ENCODE measurements at places on chromosomes 4 and X.

DNA sequence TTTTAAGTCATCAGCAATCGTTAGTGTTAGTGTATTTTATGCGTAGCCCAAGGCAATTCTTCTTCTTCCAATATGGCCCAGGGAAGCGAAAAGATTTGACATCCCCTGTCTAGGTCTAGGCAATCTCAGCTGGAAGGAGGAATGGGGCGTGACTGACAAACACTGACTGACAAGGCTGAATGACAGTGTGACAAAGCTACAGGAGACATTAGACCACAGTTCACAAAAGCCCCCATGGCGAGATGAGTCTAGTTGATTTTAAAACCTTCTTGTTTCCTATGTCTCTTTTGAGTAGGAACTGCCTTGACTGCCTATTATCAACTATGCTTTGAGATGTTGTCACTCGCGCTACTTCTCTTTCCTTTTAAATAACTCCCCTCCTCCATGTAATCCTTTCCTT, 42.3 kb downstream of the QRFPR start:
- DNase-seq, result no peak

GRCh38 chrX:52839137-52839536, 28.1 kb downstream of the XAGE5 start:
- no peak for DNase-seq

GRCh38 chr4:124144238-124144654, 568.3 kb downstream of the ANKRD50 start:
- DNase-seq, result no peak

DNA sequence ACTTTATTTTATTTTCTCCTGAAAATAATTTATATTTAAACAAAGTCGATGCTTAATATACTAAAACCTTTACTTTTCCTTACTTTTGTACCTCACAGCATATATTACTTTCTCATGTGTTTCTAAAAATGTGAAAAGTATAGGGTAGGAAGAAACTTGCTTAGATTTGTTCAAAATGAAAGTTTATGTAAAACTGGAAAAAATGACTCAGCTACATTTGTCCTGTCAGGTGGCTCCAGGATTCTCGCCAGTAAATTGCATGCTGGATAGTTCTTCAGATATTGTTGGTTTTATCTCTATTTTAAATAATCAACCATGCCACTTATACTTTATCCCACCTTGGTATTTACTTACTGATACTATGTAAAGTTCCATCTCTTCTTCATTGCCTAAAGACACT, 159.2 kb upstream of the NDST4 start:
- DNase-seq, result no peak

DNA sequence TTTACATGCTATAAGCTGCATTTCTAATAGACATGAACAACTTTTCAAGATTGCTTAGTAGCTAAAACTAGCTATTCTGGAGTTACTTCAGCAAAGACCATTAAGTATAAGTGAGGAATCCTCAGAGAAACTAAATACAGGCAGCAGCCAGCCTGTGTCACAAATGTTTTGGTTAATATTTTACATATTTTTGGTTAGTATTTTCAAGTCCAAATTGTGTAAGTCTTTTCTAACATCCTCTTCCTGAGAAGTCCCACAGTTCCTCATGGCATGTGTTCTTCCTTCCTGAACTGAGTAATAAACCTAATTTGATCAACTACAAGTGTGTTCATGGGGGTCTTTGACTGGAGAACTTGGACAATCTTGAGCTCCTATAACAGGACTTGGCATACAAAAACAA, 42.4 kb upstream of the MCF2 start:
- no peak for DNase-seq

GRCh38 chrX:18002791-18003190, 141.7 kb upstream of the RAI2 start:
- no peak for DNase-seq

DNA sequence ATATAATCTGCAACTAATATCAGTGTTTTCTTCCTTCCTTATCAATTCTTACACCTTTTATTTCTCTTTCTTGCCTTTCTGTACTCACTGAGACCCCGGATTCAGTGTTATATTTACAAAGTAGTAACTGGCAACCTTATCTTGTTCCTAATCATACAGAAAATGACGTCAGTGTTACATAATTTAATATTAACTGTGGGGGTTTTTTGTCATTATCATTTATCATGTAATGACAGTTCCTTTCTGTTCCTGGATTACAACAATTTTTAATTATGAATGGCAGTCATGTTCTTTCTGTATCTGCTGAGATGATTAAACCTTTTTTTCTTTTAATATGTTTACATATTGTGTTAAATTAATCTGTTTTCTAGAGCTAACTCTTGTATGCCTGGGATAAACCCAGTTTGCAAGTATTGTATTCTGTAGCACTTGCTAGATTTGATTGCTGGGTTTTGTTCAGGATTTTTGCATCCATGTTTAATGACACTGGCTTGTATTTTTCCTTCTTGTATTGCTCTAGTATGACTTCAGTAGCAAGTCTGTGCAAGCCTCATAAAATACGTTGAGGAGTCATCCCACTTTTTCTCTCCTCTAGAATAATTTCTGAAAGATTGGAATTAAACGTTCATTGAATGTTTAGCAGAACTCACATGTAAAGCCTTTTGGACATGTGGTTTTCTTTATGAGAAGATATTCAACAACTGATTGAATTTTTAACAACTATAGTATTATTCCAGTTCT, 10.4 kb upstream of the HSPA4L start:
- DNase-seq, result no peak

DNA sequence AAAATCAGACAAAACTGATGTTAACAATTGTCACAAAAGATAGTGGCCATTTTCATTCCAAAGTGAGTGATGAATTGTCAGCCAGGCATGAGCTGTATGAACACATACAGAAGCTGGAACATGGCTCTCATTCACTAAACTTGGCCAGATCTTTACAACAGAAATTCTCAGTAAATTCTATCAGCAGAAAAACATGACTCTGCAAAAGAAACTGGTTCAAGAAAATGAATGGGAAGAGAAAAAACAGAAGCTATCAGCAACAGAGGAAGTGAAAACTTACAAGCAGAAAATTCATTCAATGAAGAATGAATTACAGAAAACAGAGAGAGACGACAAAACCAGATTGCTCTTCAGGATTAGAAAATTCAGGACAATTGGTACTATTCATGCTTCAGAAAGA, 249.6 kb downstream of the COL25A1 start:
- no peak for DNase-seq

DNA sequence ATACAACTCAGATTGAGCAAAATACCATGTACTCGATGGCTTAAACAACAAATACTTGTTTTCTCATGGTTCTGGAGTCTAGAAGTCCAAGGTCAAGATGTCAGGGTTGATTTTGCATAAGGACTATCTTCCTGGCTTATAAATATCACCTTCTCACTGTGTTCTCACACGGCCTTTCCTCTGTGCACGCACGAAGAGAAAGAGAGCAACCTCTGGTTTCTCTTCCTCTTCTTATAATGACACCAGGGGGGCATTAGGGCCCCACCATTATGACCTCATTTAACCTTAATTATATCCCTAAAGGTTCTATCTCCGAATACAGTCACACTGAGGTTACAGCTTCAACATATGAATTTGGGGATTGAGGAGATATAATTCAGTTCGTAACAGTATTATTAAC, 504.0 kb downstream of the MAGEE1 start:
- no peak for DNase-seq

- no peak for DNase-seq
Observed at GRCh38 chrX:110846071-110846470, 50.5 kb upstream of the CHRDL1 start.

- no peak for DNase-seq
Observed at GRCh38 chr4:60930866-60931265, 269.3 kb upstream of the ADGRL3 start.

Measured in activated CD4-positive, alpha-beta T cell treated with anti-CD3 and anti-CD28 coated beads, Interleukin-2, amount 10 ng/mL, durations not matched to agents 7 days and 5 days (primary cell).